Central memory CD4-positive, alpha-beta T cell (primary cell): ENCODE measurements at places on chromosomes 5 and 9.

DNA sequence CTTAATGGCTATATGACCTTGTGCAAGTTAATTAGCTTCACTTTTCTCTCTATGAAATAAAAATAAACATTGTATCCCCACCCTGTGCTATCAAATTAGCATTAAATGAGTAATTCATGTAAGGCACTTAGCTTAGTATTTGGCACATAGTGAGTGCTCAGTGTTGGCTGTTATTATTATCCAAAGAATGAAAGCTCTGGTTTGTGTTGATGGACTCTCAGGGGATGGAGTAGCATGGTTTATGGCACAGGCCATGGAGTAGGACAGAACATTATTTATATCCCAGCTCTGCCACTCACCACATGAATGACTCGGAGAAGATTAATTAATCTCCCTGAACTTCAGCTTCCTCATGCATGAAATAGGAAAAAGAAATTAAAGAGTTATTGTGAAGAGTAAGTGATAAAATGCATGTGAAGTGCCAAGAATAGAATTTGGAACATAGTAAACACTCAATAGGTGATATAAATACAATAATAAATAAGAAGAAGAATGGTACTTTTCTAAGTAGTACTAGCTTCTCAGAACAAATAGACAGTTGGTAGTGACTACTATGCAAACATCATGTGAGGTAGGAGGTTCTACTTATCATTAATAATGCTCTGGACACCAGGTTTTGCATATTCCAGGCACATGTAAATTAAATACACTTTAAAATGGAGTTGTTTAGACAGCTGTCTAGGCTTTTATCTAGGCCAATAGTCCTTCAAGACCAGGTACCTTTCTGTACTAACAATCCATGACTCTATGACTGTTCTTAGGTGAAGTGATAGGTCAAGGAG, 146.4 kb downstream of the GRIA1 start:
- no peak for DNase-seq

- DNase-seq = no peak
Measured at GRCh38 chr5:851076-851475, 290 bp upstream of the ZDHHC11 start.

DNA sequence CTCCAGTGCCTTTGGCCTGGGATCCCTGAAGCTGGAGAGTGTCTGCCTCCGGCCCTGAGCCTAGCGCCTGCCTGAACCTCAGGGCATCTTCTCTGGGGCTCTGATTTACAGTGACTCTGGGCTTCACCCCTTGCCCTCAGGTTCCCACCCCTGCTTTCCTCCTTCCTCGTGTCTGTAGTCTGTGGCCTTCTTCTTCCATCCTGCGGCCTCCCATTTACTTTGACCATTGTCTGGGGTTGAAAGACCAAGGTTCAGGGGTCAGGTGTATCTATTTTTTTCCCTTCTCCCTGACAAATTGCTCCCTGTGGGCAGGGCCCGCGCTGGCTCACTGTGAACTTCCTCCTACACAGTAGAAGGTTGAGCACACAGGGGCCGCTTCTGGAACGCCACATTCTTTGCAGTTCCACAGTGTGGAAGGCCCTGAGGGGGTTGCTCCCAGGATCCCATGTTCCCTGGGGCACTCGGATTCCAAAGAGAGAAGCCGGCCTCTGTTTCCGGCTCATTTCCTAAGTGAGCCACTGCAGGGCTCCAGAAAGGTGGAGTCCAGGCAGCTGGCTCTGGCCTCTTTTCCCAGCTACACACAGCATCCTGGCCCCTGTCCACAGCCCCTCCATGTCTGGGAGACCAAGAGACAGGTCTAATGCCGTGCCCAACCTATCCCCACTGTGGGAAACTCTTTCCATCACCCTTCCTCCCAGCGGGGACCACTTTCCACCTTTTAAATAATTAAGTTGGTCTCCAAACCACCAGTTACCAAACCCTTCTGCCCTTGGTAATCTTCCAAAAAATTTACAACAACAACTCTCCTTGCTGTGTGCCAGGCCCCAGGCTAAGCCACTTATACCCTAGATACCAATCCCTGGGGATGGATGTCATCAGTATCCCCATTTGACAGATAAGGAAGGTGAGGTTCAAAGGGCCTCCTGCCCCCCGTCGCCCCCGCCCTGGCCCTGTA, 140.3 kb upstream of the IER5L start:
- no peak for DNase-seq

DNA sequence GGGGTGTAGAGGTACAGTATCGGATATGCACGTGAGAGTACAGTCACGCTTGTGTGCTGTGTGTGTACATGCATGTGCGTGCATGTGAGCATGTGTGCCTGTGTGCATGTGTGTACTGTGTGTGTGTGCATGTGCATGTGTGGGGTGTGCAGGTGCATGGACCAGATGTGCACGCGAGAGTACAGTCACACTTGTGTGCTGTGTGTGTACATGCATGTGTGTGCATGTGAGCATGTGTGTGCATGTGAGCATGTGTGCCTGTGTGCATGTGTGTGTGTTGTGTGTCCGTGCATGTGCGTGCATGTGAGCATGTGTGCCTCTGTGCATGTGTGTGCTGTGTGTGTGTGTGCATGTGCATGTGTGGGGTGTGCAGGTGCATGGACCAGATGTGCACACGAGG, 10.3 kb downstream of the SLC6A19 start:
- DNase-seq = no peak

- no peak for DNase-seq
Measured at GRCh38 chr5:119343766-119344165, 12.1 kb upstream of the TNFAIP8 start.

GRCh38 chr9:32589083-32589723, 16.2 kb upstream of the NDUFB6 start:
- no peak for DNase-seq

DNA sequence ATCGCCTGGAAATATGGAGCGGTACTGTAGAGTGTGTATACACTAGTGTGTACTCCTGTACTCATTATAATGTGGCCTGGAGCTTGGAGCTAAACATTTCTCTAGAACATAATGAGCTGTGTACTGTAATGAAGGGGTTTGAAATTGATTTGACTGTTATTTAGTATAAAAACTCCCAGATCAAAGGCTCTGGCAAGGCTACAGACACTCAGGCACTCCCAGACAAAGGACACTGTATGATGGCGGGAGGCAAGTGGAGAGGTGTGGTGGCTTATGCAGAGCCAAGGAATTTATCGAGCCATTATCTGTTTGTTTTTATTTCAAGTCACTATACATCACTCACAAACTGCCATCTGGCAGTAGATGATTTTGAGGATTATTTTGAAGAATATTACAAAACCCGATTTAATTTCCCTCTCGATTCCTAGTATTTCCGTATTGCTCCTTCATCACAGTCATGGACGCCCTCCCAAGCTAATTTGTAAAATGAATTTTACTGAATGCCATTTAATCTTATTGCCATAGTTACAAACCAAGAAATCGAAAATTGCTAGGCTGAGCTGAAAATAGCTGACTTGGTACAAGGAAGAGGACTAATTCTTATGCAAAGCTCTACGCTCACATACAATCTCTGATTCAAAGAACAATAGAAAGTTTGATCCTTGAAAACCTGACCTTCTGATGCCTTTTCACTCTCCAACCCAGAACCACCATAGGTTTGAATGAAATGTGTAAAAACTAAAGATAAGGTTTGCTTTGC, 240.2 kb upstream of the SEMA6A start:
- no peak for DNase-seq

- DNase-seq = no peak
Measured at GRCh38 chr9:69981686-69982445, 61.8 kb upstream of the MAMDC2 start.

- DNase-seq = no peak
Measured at GRCh38 chr9:76377791-76378190, 16.4 kb downstream of the RFK start.

DNA sequence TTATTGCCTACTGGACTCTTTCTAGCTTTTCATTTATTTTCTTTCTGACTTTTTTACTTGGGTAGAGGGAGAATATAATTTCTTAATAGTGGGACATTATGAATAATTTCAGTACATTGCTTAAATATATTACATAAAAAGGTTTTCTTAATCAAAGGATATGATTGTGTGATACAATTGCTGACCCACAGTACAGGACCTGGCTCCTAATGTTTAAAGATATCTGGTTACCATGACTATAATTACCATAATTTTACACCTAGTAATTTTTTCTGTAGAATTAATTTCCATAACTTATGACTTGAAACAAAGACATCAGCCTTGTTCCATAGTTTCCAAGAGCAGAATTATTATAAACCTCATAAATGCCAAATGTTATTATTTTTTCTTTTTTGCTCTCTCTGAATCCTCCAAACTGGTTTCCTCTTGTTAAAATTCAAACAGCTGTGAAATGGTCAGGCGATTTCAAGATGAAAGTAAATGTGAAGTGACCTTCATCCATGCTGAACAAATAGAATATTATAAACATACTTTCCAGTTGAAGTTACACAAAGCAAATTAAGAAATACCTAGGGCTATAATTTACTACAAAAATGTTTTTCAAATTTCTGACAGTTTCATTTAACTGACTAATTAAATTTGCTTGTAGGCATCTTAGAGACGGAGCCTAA, 301.2 kb upstream of the TYRP1 start:
- DNase-seq = no peak

DNA sequence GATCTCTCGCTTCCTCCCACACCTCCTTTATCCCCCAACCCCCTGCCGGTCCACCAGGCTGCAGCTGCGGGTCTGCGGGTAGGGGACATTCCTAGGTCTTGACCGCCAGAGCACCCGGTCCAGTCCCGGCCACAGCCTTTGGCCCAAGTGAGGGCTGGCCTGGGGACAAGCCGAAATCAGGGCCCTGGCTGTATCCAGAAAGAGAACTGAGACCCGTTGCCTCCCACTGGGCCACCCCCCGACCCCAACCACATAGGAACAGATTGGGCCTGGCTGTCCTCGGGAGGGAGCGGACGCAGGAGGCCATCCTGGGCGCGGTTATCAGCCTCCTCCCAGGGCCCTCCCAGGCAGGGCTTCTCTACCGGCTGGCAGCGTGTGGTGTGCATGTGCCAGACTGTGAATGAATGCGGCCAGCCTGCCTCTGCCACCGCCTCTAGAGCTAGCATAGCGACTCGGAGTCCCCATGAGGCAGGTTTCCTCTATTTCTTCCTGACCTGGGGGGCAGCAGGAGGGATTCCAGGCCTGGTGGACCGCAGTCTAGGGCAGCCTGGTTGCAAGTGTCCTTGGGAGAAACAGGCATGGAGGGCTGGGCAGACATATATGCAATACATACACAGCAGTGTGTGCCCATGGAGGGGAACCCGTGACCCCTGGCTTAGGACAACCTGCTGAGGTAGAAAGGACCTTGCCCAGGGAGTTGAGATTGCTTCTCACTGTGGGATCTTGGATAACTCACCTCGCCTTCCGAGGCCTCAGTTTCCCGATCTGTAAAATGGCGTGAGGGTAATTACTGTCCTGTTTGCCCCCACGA, 1.2 kb downstream of the N4BP3 start:
- peak; percentile 36 for DNase-seq

- DNase-seq = no peak
Measured at GRCh38 chr5:149387982-149388381, 8.9 kb upstream of the IL17B start.

DNA sequence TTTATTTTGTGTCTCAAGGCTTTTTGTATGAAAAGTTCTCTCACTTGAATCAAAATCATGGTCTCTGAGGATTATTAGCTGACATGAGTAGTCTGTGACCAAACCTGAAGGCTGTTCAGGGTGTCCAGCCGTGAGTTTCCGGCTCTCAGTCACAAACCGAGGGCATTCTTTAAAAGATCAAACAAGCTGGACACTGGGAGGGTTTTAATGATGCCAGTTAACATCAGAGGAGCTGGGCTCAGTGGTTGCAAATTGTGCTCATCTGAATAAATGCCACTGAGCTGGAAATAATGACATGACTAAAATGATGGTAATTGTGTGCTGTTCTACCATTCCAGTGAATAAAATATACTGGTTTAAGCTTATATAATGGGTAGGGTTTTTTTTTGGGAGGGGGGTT, 153.1 kb downstream of the FOCAD start:
- no peak for DNase-seq

DNA sequence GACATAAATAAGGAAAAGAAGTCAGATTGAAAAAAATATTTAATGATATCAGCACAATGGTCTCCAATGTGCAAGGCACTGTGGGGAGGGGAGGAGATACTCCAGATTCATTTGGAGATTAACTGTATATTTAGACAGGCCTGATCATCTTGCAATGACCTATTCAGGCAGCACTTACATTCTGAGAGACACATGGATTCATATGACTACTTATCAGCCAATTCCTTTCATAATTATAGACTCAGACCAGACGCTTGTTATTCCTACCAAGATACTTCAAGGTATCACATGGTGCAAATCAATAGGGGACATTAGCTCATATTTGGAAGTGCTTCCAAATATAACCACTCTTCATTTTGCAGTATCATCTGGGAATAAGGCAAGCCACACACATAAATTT, 153.5 kb upstream of the TARS1 start:
- no peak for DNase-seq

GRCh38 chr5:35876454-35876853, 19.8 kb downstream of the IL7R start:
- DNase-seq = no peak

- no peak for DNase-seq
Measured at GRCh38 chr9:92486371-92486770, 4.1 kb upstream of the ASPN start.

GRCh38 chr5:142839711-142840346, 69.7 kb downstream of the ARHGAP26 start:
- DNase-seq = no peak

DNA sequence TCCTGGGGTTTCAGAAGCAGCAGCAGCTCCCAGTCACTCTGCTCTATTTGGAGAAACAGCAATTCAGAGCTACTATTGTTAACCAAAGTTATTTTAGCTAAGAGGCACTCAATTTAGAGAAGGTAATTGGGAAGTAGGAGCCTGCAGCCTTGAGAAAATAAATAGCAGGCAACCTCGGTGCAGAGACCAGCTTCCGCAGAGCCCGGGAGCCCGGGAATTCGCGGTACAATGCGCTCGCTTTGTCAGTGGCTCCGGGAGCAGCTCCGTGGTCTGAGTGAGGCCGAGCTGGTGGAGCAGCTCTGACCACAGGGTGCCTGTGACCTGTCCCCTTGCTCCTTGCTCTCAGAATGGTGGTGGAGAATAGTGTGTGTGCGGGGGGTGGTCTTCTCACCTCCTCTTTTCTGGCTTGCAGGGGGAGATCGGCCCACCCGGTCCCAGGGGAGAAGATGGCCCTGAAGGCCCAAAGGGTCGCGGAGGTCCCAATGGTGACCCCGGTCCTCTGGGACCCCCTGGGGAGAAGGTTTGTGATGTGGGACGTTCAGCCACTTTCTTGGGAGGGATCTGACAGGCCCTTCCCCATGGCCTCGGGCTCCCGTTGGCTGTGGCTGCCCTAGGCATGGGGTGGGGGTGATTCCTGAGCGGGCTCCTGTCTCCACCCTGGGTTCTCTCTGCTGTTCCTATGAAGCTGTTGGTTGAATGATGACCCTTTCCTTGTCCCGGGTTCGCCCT, 95.9 kb upstream of the FCN2 start:
- no peak for DNase-seq

GRCh38 chr5:13477118-13477737, 467.3 kb downstream of the DNAH5 start:
- DNase-seq = no peak

- no peak for DNase-seq
Measured at GRCh38 chr5:56670916-56671315, 144.4 kb upstream of the MAP3K1 start.
